Fibroblast of pulmonary artery (primary cell): ENCODE measurements at places on chromosomes 5 and 9.
A peak's percentile ranks its signal among the peaks of the same experiment; 100 is the strongest.

DNA sequence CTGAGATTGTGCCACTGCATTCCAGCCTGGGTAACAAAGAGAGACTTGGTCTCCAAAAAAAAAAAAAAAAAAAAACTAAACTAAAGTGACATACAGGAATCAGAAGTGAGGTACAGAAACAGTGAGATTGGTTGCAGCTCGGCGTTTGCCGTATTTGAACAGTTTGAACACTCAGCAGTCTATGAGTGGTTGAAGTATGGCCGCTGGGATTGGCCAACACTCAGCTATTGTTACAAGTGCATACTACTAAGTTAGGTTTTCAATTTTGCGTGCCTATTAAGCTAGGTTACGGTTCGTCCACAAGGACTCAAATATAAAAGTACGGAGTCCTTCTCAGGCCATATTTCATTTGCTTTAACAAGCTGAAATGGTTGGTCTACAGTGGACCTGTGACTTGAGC is 3.3 kb upstream of the TSC1 start:
- no peak for DNase-seq

DNA sequence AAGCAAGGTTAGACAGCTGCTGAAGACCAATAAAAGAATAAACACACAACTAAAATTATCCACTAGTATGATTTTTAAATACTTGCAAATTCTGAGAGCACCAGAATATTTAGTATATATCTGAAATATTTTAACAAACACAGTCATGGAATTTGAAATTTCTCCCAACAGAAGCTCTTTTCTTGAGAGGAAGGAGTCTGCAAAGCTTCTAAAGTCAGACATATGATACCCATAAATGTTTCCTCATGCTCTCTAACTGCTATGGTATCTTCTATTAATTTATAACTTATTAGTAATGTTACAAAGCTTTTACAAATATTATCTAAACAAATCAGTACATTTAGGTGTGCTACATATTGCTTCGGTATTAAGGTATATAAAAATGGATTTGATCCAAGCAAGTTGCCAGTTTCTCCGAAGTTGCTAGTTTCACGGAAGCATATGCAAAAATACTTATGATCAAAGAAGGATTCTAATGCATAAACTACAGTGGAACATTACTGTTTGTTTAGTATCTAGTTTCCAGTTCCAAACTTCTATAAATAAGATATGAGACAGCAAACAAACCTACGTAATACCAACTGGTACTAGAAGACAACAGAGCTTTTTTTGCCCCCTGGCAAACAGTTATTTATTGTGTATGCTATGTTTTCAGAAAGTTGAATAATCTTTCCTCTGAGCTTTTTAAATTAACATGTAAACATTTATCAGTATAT is 22.0 kb downstream of the FNIP1 start:
- DNase-seq, result no peak

DNA sequence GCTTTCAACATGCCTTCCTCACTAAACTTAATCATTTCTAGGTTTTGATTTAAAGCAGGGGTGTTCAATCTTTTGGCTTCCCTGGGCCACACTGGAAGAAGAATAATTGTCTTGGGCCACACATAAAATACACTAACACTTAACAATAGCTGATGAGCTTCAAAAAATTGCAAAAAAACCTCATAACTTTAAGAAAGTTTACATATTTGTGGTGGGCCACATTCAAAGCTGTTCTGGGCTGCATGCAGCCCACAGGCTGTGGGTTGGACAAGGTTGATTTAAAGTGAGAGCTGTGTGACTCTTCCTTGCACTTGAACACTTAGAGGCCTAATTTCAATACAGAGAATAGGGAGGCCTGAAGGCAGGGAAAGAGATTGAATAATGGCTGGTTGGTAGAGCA is 598.3 kb downstream of the EFNA5 start:
- no peak for DNase-seq

- DNase-seq, result no peak
Measured at GRCh38 chr9:11702548-11702947, 990.6 kb upstream of the TYRP1 start.

GRCh38 chr5:124740071-124740470 is 6.4 kb downstream of the ZNF608 start:
- DNase-seq, result no peak

- peak; percentile 23 for DNase-seq
Measured at GRCh38 chr9:104009826-104010225, 84.3 kb upstream of the SMC2 start.

DNA sequence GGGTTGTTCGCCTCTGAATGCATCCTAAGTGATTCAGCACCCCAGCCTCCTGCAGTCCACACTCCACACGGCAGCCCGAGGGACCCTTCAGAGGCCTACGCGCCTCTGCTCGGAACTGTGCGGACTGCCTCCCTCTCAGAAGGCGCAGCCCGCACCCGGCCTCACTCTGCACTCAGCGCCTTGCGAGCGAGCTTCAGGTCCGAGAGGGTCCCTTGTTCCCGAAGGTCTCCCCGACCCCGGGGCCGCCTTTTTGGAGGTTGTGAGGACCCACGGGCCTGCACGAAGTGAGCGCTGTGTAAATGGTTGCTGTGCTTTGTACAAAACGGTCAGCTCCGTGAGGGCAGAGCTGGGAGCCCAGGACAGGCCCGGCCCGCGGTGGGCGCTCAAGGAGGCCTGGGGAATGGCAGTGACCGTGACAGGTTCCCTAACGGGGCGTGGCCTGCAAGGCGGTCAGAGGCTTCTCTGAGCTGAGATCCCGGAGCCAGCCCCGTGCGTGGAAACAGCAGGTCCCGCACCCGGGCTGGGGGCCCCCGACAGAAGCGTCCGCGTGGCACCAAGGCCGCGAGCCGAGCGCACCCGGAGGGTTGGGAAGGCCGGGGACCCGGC is 698 bp upstream of the CACNA1B start:
- DNase-seq, result no peak

DNA sequence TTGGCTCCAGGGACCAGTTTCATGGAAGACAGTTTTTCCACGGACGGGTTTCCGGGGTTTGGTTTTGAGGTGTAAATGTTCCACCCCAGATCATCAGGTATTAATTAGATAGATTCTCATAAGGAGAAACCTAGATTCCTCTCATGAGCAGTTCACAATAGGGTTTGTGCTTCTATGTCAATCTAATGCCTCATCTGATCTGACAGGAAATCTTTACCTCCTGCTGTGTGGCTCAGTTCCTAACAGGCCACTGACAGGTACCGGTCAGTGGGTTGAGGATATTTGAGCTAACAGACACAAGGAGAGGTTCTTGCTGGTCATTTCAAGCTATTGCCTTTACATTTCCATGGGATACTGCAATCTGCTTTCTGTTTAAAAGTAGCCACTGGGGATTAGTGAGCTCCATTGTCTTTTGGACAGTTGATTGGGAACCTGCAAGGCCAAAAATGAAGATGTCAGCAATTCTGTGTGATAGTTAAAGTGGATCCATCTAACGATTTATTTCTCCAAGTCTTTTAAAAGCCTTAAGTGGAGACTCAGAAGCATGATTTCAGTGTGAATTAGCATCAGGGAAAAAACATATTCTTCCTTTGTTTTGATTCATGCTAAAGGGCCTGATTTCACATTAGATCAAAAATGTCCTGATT is 38.6 kb downstream of the MRPS30 start:
- no peak for DNase-seq

DNA sequence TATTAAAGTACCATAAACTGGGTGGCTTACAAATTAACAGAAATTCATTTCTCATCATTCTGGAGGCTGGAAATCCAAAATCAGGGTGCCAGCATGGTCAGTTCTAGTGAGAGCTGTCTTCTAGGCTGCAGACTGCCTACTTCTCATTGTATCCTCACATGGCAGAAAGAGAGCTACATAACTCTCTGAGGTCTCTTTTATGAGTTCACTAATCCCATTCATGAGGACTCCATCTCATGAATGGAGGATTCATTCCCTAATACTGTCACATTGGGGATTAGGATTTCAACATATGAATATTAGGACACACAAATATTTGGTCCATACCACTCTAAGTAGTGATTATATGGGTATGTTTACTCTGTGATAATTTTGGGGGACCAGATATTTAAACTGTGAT is 84.0 kb downstream of the ERP44 start:
- no peak for DNase-seq

GRCh38 chr9:133351908-133352634 is 4.1 kb downstream of the RPL7A start:
- DNase-seq, result peak; percentile 71

GRCh38 chr5:150672237-150672883 is 11.3 kb downstream of the MYOZ3 start:
- no peak for DNase-seq

DNA sequence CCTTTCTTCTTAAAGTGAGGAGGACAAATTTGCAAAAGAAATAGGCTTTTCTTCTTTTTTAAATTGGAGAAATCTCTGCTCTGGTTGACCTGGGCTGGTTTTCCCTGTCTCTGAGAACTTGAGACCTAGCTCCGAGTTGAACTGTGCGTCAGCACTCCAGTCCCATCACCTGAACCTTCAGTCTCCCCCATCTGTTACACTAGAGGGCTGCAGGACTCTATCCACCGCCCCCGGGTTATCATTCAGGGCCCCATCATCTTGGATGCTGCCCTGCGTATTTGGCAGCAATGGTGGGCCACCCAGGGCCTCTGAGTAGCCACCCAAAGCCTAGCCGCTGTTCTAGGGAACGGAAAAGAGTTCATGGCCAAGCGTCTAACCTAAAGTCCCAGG is 2.5 kb downstream of the FOXE1 start:
- DNase-seq, result no peak

- DNase-seq, result no peak
Measured at GRCh38 chr5:67221487-67222242, 25.1 kb upstream of the CD180 start.

GRCh38 chr5:79699763-79700400 is 10.2 kb downstream of the CMYA5 start:
- DNase-seq, result no peak

DNA sequence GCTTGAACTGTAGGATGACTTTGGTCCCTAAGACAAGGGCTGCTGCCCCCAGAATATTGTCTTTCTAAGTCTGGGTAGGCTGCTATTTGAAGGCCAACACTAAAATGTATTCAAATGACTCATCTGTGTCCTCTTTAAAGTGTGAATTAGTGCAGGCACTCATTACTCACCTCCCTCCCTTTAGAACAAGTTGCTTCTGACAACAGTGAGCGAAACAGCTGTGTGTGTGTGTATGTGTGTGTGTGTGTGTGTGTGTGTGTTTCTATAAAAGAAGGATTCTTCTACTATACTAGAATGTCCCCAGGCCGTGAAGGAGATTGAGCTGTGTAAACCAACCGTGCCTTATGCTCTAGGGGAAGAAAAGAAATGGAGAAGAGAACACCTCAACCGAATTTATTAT is 1337.2 kb downstream of the PTPRD start:
- no peak for DNase-seq

GRCh38 chr9:133578524-133579441 is 30.4 kb downstream of the FAM163B start:
- DNase-seq, result no peak

- DNase-seq, result peak; percentile 88
Measured at GRCh38 chr9:105053209-105053652, 125.3 kb upstream of the ABCA1 start.
